Activated T-helper 17 cell treated with anti-CD3 and anti-CD28 coated beads, Interleukin-2, amount 50 U/mL, for 72 hours (primary cell): ENCODE measurements at places on chromosomes 6 and 20. TPM values are rescaled to one million over a fixed set of nuclear protein-coding genes. Genes with fewer than 3 reads are reported as not detected.
A peak's percentile ranks its signal among the peaks of the same experiment; 100 is the strongest.

- no peak for ATAC-seq
Observed at GRCh38 chr6:71482742-71483141, 194.1 kb downstream of the OGFRL1 start.

- ATAC-seq, result no peak
Observed at GRCh38 chr6:4943716-4944115, 60.1 kb downstream of the RPP40 start.

DNA sequence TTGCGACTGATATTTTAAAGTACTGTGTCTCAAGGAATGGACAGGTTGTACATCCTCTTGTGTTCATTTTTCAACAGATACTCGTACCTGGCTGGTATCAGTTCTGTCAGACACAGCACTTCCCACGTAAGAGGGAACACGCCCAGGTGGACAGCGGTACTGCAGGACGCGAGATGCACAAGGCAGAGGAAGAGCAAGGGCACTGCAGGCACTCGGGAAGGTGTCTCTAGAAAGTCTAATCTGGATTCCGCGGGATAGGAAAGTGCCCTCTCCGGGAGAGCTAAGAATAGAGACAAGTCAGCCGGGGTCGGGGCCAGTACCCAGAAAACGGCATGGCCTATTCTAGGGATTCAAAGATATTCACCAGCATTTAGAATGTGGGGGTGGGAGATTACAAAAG is 94.2 kb upstream of the MBOAT1 start:
- ATAC-seq, result no peak

- ATAC-seq, result no peak
Observed at GRCh38 chr6:102902471-102902870, 1509.0 kb downstream of the GRIK2 start.

GRCh38 chr6:136859430-136859829 is 37.0 kb downstream of the PEX7 start:
- ATAC-seq, result no peak

GRCh38 chr20:6341491-6341890 is 218.7 kb upstream of the FERMT1 start:
- no peak for ATAC-seq

GRCh38 chr20:44208770-44209169 is 1.8 kb downstream of the OSER1 start:
- no peak for ATAC-seq

DNA sequence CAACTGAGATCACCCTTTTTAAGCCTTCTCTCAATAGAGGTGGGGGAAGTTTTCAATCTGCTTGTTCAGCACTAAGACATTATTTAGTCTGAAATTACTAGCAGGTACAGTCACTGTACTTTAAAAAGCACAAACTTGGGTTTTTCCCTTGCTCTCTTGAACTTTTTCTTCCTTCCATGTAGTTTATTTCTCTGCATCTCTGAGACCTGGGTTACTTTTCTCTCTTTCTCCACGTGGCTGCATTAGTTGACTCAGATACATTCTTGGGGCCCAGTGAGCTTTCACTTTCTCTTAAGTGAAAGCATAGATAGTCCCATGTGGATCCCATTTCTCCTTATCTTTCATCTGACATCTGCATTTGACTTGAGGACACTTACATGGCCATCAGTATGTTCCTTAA is 433.9 kb upstream of the MAP3K7 start:
- ATAC-seq, result no peak

- no peak for ATAC-seq
Observed at GRCh38 chr6:55972091-55972490, 96.7 kb upstream of the BMP5 start.

GRCh38 chr6:47579040-47579439 is 101.5 kb downstream of the CD2AP start:
- ATAC-seq, result no peak

- no peak for ATAC-seq
Observed at GRCh38 chr6:56891754-56892153, 63.2 kb upstream of the BEND6 start.

- ATAC-seq, result peak; percentile 19
Observed at GRCh38 chr6:12266571-12266970, 23.6 kb upstream of the EDN1 start.

GRCh38 chr6:113856625-113857555 is at the start of gene MARCKS:
Gene MARCKS, plus strand, starts transcription at chr6:113857345. Its CDS starts 401 bp downstream, at chr6:113857746.
- ATAC-seq, result no peak

DNA sequence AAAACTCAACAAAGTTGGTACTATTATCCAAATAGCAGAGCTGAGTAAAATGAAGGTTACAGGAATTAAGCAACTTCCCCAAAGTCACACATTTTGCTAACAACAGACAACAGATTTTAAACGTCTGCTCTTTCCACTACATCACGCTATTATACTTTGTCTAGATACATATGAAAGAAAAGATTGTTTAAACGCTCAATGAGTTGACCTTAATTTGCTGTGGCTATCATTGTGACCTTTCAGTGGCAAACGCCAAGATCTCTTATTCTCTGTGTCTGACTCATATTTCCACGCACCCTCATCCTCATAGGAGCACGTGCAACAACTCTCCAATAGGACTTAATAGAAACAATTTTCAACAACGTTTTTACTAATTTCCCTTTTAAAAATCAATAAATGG is 540.1 kb downstream of the MAFB start:
- no peak for ATAC-seq

GRCh38 chr6:16711546-16712254 is 49.6 kb downstream of the ATXN1 start:
- ATAC-seq, result peak; percentile 54

DNA sequence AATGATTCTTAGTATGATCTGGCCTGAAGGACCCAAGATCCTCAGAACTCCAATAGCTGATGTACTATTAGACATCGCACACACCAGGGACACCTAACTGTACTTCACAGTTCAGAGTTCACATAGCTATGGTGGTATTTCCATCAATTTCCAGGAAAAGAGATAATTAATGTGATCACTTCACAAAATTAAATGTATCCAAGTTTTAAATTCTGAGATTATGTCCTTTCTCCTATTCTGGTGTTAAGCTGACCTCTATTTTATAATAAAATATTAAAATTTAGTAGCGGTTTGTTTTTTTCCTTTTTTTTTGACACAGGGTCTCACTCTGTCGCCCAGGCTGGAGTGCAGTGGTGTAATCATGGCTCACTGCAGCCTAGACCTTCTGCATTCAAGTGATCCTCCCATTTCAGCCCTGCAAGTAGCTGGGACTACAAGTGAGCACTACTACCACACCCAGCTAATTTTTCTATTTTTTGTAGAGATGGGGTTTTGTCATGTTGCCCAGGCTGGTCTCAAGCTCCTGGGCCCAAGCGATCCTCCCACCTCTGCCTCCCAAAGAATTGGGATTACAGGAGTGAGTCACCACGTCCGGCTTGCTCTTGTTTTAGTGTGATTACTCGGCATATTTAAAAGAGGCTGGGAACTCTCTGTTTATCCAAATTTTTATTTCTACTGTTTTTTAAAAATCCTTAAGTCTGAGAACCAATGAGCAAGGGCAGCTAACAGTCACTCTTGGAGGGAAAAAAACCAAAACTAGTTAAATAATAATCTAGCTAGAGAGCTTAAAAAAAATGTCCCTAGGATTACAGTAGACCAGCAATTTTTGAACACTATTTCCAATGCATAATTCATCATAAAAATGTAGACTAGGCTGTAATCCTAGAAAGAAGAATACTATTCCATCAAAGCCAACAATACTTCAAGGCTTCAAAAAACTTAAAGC is 16.0 kb downstream of the KIF13A start:
- no peak for ATAC-seq

DNA sequence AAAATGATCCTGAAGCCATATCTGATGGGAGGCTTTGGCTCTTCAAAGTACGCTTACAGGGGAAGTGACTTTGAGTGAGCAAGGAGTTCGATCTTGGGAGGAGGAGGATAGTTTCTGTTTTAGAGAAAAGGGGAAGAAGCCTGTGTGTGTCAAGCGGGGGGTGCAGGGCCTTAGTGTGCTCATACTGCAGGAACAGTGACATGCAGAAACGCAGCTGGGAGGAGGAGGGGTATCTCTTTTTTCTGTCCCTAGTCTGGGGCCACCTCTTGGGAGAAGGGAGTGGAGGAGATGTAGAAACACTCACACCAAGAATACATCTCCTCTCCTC is 19.8 kb downstream of the SIRPD start:
- no peak for ATAC-seq

DNA sequence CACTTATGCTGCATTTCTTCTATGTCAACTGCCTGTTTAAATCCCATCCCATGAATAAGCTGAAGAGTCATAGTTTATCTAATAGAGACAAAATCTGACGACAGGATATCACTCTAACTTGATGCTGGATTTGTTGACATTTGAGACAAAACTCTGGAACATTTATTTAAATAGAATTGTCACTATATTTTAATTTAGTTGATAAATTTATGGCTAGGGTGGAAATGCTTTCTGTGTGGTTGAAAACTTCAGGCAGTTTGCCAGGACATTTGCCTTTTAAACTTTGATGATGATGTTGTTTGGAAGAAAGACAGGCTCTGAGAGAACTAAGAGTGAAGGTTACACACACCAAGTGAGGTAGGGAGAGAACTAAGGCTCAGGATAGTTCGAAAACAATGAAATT is 68.1 kb downstream of the GJA1 start:
- ATAC-seq, result no peak

DNA sequence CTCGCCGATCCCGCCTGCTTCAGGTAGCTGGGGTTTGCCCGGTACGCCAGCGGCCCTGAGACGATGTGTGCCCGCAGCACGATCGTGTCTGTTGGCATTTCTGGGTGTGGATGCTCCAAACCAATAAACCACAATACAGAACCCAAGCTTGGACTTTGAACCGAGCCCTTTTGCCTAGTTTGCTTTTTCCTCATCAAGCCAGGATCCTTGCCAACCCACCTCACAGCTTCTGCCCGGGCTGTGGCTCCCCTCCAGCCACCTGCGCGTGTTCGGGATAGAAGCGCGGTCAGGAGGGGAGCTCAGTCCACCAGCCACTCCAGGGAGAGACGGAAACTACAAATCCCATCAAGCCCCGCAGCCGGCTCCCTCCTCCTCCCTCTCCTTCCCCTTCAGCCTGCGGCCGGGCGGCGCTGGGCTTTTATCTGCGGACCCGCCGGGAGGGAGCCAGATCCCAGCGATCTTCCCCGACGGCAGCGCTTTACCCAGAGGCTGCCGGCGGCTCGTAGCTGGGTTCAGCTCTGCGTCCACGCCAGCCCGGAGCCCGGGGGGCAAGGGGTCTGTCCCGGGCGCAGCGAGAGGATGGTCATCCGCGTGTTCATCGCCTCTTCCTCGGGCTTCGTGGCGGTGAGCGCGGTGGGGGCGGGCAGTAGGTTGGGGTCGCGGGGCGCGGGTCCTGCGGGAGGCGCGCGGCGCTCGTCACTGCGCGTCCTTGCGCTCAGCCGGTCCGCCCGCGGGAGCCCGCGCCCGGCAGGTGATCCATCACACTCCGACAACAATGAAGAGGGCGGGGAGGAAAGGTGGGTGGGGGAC is at the start of gene SH3BGRL2:
TSS of gene SH3BGRL2 (plus strand) at position 447 of the 810 bp plus-strand sequence. CDS start at position 580, 133 bp downstream.
- ATAC-seq, result peak; percentile 24

PGBD1 gene
- total RNA-seq, result 0.64 TPM

RIN2 gene
- not detected for total RNA-seq

SYTL3 gene
- total RNA-seq, result 331 TPM

PRR18 gene
- total RNA-seq, result not detected

GNAS-AS1 gene
- total RNA-seq, result 1.0 TPM

TGM3 gene
- total RNA-seq, result not detected

EDN3 gene
- total RNA-seq, result 0.45 TPM

CLPSL1 gene
- not detected for total RNA-seq

SIGLEC1 gene
- not detected for total RNA-seq

CST4 gene
- not detected for total RNA-seq

BEND3 gene
- 4.4 TPM for total RNA-seq

RRAGD gene
- total RNA-seq, result 22.3 TPM

TNFRSF6B gene
- not detected for total RNA-seq
